ENCODE measurements at places on chromosomes 12 and 14.

- no peak for DNase-seq
Measured at GRCh38 chr12:66196806-66197205, 7.8 kb downstream of the IRAK3 start.

GRCh38 chr12:111894556-111894955 is 52.5 kb downstream of the MAPKAPK5 start:
- no peak for DNase-seq

DNA sequence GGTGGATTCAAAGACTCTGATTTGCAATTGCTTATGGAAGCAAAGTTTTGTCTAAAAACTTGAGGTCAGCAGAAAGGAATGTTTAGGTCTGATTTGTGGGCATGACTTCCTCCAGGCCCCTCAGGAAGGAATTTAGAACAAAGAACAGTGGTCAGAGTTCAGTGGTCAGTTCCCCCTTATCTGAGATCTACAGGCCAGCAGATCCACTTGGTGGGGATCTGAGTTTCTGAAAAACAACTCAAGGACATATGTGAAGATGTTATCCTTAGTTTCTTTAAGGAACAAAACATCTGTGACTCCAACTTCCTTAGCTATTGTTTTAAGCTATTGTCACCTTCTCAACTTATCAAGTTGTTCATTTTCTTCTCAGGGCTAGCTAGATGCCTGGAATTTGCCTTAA is 28.0 kb upstream of the NAA30 start:
- DNase-seq: no peak

GRCh38 chr12:42010715-42011114 is 134.0 kb downstream of the GXYLT1 start:
- no peak for DNase-seq

- DNase-seq: no peak
Measured at GRCh38 chr12:57367121-57367520, 63.7 kb downstream of the R3HDM2 start.

DNA sequence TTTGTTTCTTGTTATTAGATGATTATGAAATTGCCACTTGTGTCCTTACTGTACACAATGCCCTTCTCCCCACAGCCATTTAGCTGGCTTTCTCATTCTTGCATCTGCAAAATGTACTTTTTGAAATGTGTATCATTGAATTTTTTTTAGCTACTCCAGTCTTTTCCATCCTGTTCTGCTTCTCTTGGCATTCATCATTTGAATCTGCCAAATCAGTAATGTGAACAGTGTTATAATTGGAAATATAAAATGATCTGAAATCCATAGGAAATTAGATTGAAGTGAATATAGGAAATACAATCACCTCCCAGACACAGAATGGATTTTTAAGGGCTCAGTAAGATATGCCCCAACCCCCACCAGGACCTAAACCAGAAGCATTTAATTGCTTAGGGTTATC is 253.4 kb downstream of the C12orf50 start:
- no peak for DNase-seq
